Activated CD8-positive, alpha-beta T cell treated with anti-CD3 and anti-CD28 coated beads, Interleukin-2, amount 10 ng/mL, durations not matched to agents 7 days and 5 days (primary cell): ENCODE measurements at places on chromosomes 3 and 15.

GRCh38 chr3:14875411-14876175 is 56.8 kb downstream of the FGD5 start:
- H3K4me3 ChIP-seq, result no peak overlapping the region
- DNase-seq, result no peak
- H3K4me1 ChIP-seq, result peaks cover 22% of the 10 kb centered on the region
- H3K27me3 ChIP-seq, result peaks cover 11% of the 10 kb centered on the region
- no peaks in the 10 kb centered on the region for H3K36me3 ChIP-seq

DNA sequence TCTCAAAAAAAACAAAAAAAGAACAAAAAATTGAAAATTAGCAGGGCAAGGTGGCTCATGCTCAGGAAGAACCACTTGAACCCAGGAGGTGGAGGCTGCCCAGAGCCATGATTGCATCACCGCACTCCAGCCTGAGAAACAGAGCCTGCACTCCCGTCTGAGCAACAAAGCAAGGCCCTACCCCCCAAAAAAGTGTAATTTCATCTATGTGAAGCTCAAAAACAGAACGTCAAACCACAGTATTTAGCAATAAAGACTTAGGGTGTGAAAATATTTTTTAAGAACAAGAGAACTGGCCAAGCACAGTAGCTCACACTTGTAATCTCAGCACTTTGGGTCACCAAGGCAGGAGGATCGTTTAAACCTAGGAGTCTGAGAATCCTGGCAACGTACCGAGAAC is 38.2 kb downstream of the STAG1 start:
- no peak overlapping the region for H3K4me3 ChIP-seq
- peaks cover 3% of the 10 kb centered on the region for H3K4me1 ChIP-seq
- H3K27me3 ChIP-seq, result no peaks in the 10 kb centered on the region
- peaks cover 16% of the 10 kb centered on the region for H3K36me3 ChIP-seq

- H3K36me3 ChIP-seq, result no peaks in the 10 kb centered on the region
- H3K4me3 ChIP-seq, result peak overlapping the region; percentile 85
- peak; percentile 65 for DNase-seq
- no peaks in the 10 kb centered on the region for H3K27me3 ChIP-seq
- peaks cover 35% of the 10 kb centered on the region for H3K4me1 ChIP-seq
Measured at GRCh38 chr3:71584394-71585011, 975 bp upstream of the FOXP1 start.

- H3K4me1 ChIP-seq, result no peaks in the 10 kb centered on the region
- H3K27ac ChIP-seq, result no peak overlapping the region
- peaks cover 4% of the 10 kb centered on the region for H3K27me3 ChIP-seq
- H3K36me3 ChIP-seq, result no peaks in the 10 kb centered on the region
- DNase-seq, result no peak
- no peak overlapping the region for H3K4me3 ChIP-seq
Measured at GRCh38 chr3:135000465-135000864, 205.4 kb downstream of the EPHB1 start.

GRCh38 chr3:16060945-16061344 is 113.5 kb upstream of the GALNT15 start:
- H3K36me3 ChIP-seq, result no peaks in the 10 kb centered on the region
- DNase-seq, result no peak
- no peak overlapping the region for H3K27ac ChIP-seq
- peaks cover 9% of the 10 kb centered on the region for H3K27me3 ChIP-seq

- peaks cover 43% of the 10 kb centered on the region for H3K27me3 ChIP-seq
- peaks cover 16% of the 10 kb centered on the region for H3K4me1 ChIP-seq
- no peak overlapping the region for H3K27ac ChIP-seq
- H3K4me3 ChIP-seq, result no peak overlapping the region
- DNase-seq, result no peak
- H3K36me3 ChIP-seq, result no peaks in the 10 kb centered on the region
Measured at GRCh38 chr15:34607832-34608231, 24.4 kb upstream of the GOLGA8B start.

GRCh38 chr15:45585069-45585791 is 1.9 kb upstream of the BLOC1S6 start:
- peaks cover 27% of the 10 kb centered on the region for H3K4me1 ChIP-seq
- no peak overlapping the region for H3K27ac ChIP-seq
- DNase-seq, result no peak
- H3K27me3 ChIP-seq, result peaks cover 4% of the 10 kb centered on the region
- H3K4me3 ChIP-seq, result peak overlapping the region; percentile 99

DNA sequence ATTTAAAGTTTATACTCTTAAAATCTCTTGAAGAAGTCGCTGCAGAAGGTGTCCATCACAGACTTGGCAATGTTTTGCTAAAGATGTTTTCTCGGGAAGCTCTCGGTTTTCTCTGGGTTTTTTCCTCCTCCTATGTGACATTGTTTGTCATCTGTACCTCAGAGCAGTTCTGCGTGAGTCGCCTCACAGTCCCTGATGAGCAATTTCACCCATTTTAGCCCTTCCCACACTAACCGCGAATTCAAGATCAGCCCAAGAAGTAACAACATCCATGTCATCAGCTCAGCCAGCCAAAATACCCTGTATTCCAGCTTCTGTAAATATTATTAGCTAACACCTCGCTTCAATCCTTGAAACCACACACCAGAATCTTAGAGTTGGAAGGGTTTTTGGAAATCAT is 224.3 kb upstream of the SETMAR start:
- no peaks in the 10 kb centered on the region for H3K27me3 ChIP-seq
- H3K36me3 ChIP-seq, result no peaks in the 10 kb centered on the region
- no peak overlapping the region for H3K4me3 ChIP-seq
- H3K4me1 ChIP-seq, result no peaks in the 10 kb centered on the region

GRCh38 chr3:6088433-6088832 is 772.5 kb upstream of the GRM7 start:
- H3K27ac ChIP-seq, result no peak overlapping the region
- no peaks in the 10 kb centered on the region for H3K36me3 ChIP-seq
- DNase-seq, result no peak

DNA sequence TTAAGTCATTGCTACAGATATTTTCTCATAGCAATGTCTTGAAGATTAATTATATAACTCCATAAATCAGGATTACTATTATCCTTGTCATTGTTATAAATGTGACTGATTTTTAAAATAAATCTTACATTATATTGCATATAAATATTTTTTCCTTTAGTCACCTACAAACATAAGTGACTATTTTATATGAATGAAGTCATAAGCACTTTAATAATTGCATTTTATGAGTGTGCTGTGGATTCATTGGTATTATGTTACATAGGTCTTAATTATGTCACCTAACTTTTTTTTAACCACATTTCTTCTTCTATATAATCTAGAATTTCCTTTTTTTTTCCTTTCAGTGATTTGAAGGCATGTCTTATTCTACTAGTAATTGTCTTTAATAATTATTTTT is 1191.2 kb downstream of the NSUN3 start:
- no peak overlapping the region for H3K4me3 ChIP-seq
- no peaks in the 10 kb centered on the region for H3K27me3 ChIP-seq
- H3K4me1 ChIP-seq, result no peaks in the 10 kb centered on the region
- H3K27ac ChIP-seq, result no peak overlapping the region

DNA sequence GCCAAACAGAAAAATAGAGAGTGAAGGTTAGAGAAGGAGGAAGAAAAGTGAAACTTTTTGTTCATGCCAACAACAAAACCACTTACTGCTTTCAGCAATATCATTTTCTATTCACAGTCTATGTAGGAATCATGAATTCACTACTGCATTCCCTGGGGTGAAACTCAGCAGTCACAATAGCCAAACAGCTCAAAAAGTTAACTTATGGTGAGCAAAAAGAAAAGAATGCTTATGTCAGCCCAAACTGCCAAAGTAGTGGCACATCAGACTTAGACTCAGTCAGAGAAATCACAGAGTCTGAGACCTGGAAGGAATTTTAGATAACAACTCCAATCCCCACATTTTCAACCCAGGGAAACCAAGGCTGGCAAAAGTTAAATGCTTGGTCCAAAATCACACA is 238.7 kb upstream of the TMCO5A start:
- H3K36me3 ChIP-seq, result no peaks in the 10 kb centered on the region
- H3K27ac ChIP-seq, result no peak overlapping the region
- DNase-seq, result no peak
- H3K4me1 ChIP-seq, result no peaks in the 10 kb centered on the region

DNA sequence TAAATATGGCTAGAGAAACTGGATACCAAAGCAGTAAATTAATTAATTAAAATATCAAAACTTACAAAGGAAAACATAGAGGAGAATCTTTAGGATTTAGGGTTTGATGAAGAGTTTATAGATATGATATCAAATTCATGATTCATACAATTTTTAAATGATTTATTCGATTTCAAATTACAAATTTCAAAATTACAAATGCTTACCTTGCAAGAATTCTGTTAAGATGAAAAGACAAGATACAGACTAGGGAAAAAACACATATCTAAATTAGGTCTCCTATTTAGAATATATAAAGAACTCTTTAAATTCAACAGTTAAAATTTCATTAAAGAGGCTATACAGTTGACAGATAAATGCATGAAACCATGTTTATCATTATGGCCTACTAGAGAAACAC is 930.7 kb downstream of the ZPLD1 start:
- no peaks in the 10 kb centered on the region for H3K4me1 ChIP-seq
- no peaks in the 10 kb centered on the region for H3K36me3 ChIP-seq
- no peak for DNase-seq
- no peak overlapping the region for H3K4me3 ChIP-seq
- H3K27ac ChIP-seq, result no peak overlapping the region

DNA sequence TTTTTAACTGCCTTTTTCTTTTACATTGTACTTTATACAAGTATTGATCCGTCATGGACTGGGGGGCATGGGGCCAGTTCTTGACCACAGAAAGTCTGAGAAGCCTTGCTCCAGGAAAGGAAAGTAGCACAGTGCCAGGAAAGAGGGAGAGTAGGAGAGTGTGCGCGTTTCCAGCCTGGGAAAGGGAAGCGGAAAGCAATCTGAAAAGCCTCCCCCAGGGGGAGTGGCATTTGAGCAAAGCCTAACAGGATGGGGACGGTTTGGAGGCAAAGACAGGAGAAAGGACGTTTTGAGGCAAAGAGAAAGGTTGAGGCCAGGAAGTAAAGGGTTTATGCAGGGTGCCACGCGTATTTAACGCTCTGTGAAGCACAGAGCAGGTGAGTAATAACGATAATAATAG is 116.9 kb downstream of the RORA start:
- H3K36me3 ChIP-seq, result no peaks in the 10 kb centered on the region
- H3K27me3 ChIP-seq, result peaks cover 4% of the 10 kb centered on the region
- no peak overlapping the region for H3K27ac ChIP-seq
- no peaks in the 10 kb centered on the region for H3K4me1 ChIP-seq
- no peak for DNase-seq

- H3K27me3 ChIP-seq, result peaks cover 7% of the 10 kb centered on the region
- H3K27ac ChIP-seq, result no peak overlapping the region
- no peak overlapping the region for H3K4me3 ChIP-seq
- DNase-seq, result no peak
- H3K36me3 ChIP-seq, result no peaks in the 10 kb centered on the region
Measured at GRCh38 chr3:167829071-167829470, 93.5 kb downstream of the SERPINI1 start.

DNA sequence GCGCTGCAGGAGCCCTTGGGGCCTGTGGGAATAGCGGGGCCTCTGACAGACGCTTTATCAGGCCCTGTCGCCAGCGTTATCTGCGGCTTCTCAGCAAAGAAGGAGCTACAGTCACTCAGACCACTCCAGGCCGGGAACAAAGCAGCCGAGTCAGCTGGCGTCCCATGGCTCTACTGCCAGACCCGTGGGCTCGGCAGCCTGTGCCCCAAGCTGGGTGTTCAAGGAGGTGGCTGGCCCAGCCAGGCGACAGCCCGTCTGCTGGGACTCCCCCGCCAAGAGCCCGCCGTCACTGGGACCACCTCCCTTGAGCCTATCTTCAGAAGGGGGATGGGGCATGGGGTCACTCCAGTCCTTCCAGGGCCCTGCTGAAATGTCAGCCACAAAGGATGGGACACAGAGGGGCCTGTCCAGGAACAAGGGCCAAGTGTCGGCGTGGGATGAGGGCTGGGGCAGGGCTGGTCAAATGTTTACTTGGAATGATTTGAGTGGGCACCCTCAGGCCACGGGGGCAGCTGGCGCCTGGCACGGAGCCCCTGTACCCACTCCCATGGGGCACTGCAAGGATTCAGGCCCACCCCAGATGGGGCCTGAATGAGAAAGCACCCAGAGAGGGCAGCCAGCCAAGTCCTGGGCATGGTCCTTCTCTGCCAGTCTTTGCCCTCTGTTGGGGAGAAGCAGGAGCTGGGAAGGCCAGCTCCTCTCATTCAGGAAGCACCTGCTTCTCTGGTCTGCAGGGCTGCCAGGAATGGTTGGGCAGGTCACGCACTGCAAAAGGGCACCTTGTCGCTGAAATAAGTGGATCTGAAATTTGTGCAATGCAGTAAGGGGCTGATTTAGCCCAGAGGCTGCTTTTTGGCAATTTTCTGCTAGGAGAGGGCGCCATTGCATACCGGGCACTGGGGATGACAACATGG is 148.3 kb downstream of the SMAD6 start:
- no peaks in the 10 kb centered on the region for H3K36me3 ChIP-seq
- H3K27ac ChIP-seq, result no peak overlapping the region
- H3K27me3 ChIP-seq, result peaks cover 17% of the 10 kb centered on the region
- H3K4me1 ChIP-seq, result peaks cover 10% of the 10 kb centered on the region

DNA sequence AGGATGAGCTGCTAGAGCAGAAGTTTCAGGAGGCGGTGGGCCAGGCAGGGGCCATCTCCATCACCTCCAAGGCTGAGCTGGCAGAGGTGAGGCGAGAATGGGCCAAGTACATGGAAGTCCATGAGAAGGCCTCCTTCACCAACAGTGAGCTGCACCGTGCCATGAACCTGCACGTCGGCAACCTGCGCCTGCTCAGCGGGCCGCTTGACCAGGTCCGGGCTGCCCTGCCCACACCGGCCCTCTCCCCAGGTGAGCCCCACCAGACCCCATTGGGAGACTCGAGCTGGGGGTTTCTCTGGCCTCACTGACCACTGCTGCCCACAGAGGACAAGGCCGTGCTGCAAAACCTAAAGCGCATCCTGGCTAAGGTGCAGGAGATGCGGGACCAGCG is 28.0 kb downstream of the PTPN23 start:
- no peaks in the 10 kb centered on the region for H3K27me3 ChIP-seq
- no peak overlapping the region for H3K4me3 ChIP-seq
- H3K27ac ChIP-seq, result no peak overlapping the region
- peaks cover 12% of the 10 kb centered on the region for H3K4me1 ChIP-seq
- H3K36me3 ChIP-seq, result peaks cover 22% of the 10 kb centered on the region

- H3K4me1 ChIP-seq, result no peaks in the 10 kb centered on the region
- H3K27ac ChIP-seq, result no peak overlapping the region
- no peak for DNase-seq
- no peak overlapping the region for H3K4me3 ChIP-seq
Measured at GRCh38 chr3:139529662-139530061, 9.9 kb downstream of the RBP1 start.

DNA sequence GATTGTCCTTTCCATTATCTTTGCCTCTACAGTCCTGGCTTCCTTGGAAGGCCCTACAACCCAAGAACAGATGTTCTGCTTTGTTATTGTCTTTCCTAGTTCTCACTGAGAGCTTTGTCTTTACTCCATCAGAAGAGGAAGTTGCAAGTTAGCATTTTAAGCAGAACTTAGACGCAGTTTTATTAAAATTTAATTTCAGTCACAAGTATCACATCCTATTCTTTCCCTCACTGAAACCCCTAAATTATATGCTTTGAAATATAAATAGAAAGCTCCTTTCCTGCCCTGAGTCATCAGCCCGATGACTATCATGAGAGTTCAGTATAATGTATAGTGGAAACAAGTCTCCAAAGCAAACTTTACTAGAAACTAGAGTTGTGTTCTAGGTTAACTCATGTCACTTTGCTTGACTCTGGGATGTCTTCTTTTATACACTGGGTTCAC is 291.2 kb upstream of the RBMS3 start:
- no peak overlapping the region for H3K27ac ChIP-seq
- H3K27me3 ChIP-seq, result no peaks in the 10 kb centered on the region
- no peak overlapping the region for H3K4me3 ChIP-seq
- H3K36me3 ChIP-seq, result no peaks in the 10 kb centered on the region

- H3K4me1 ChIP-seq, result no peaks in the 10 kb centered on the region
- H3K36me3 ChIP-seq, result no peaks in the 10 kb centered on the region
- no peak for DNase-seq
- no peak overlapping the region for H3K27ac ChIP-seq
- H3K27me3 ChIP-seq, result peaks cover 19% of the 10 kb centered on the region
- H3K4me3 ChIP-seq, result no peak overlapping the region
Measured at GRCh38 chr15:56356616-56357015, 8.6 kb upstream of the TEX9 start.
